ENCODE measurements at places on chromosomes 12 and 14. TPM values are rescaled to one million over a fixed set of nuclear protein-coding genes. Genes with fewer than 3 reads are reported as not detected.

Gene KRT74
- total RNA-seq = not detected

Gene KCNMB4
- total RNA-seq = 31.8 TPM

Gene SIX4
- 2.6 TPM for total RNA-seq

Gene ANKRD33
- total RNA-seq = not detected

Gene B4GALNT3
- 10.0 TPM for total RNA-seq

Gene CMKLR1
- 7.1 TPM for total RNA-seq

Gene NANOG
- total RNA-seq = not detected

Gene DIO2
- total RNA-seq = 2.6 TPM

Gene RNASE1
- total RNA-seq = 245 TPM

Gene TRHDE
- total RNA-seq = 1.0 TPM

- H3K36me3 ChIP-seq = no peaks in the 10 kb centered on the region
- H3K27me3 ChIP-seq = no peaks in the 10 kb centered on the region
- DNase-seq = peak; percentile 29
- peak within 1 kb of the TSS; percentile 36 for H3K4me3 ChIP-seq
- H3K4me1 ChIP-seq = no peaks in the 10 kb centered on the region
- peak within 1 kb of the TSS; percentile 76 for H3K27ac ChIP-seq
Measured at GRCh38 chr14:38255673-38256532, at the start of gene CLEC14A. Gene CLEC14A, minus strand, starts transcription at chr14:38256093. Its CDS starts 71 bp downstream, at chr14:38256022.

- DNase-seq = no peak
- no peak overlapping the region for H3K27ac ChIP-seq
- no peak overlapping the region for H3K4me3 ChIP-seq
Measured at GRCh38 chr14:42000450-42000849, 393.8 kb downstream of the LRFN5 start.

DNA sequence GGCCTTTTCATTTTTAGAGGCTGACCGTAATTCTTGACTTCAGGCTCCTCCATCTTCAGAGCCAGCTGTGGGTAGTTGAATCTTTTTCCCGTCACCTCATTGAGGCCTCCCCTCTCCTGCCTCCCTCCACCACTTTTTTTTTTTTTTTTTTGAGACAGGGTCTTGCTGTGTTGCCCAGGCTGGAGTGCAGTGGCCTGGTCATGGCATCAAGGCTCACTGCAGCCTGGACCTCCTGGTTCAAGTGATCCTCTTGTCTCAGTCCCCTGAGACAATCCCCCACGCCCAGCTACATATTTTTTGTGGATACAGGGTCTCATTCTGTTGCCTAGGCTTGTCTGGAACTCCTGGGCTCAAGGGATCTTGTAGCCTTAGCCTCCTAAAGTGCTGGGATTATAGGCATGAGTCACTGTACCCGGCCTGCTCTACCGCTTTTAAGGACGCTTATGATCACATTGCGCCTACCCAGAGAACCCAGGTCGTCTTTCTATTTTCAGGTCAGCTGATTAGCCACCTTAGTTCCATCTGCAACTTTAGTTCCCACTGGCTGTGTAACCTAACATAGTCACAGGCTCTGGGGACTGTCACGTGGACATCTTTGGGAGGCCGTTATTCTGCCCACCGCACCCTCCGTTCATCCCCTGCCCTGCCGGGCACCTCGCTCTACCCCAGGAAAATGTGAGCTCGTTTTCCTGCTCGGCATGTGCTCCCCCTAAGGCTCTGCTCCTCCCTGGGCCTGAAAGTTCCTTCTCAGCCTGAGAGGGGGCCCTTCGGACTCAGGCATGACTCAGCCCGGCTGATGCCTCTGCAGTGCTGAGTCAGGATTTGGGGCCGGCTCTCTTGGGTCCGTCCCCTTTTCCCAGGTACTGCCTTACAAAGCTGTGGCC lies 13.4 kb downstream of the TNFAIP2 start:
- H3K4me1 ChIP-seq = peaks cover 9% of the 10 kb centered on the region
- peak overlapping the region; percentile 18 for H3K27ac ChIP-seq
- no peak for DNase-seq
- no peak overlapping the region for H3K4me3 ChIP-seq
- H3K27me3 ChIP-seq = no peaks in the 10 kb centered on the region
- no peaks in the 10 kb centered on the region for H3K36me3 ChIP-seq

DNA sequence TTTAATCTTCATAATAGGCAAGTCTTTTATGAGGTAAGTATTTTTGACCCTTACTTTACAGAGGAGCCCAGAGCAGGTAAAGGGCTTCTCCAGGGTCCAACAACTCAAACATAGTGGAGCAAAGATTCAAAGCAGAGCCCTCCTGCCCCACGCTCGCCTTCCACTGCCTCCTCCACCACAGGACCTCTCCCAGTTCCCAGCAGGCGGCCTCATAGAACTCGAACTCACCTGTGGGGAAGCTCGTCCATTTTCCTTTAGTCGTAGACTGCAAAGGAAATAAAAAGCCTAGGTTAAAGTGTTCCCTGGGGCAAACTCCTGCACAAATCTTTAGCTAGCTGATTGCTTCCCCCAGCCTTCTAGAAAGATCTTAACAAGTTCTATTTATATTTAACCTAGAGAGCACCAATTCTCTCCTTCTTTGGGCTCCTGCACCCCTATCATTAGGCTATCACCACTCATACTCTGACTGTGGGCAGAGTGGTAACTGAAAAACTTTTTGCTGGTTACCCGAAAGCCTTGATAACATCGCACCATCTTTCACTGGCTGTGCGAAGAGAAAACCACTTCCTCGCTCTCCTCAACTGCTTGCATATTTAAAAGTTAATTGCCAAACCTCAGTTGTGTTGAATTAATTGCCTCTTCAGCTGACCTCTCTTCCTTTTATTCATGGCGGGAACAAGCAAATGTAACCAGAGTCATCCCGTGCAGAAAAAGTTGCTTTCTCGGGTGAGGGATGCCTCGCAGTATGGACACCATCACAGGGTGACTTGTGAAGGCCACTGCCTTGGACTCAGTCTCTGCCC lies 299.6 kb downstream of the DPF3 start:
- no peak overlapping the region for H3K4me3 ChIP-seq
- no peak overlapping the region for H3K27ac ChIP-seq
- no peak for DNase-seq
- H3K27me3 ChIP-seq = no peaks in the 10 kb centered on the region
- H3K4me1 ChIP-seq = no peaks in the 10 kb centered on the region

DNA sequence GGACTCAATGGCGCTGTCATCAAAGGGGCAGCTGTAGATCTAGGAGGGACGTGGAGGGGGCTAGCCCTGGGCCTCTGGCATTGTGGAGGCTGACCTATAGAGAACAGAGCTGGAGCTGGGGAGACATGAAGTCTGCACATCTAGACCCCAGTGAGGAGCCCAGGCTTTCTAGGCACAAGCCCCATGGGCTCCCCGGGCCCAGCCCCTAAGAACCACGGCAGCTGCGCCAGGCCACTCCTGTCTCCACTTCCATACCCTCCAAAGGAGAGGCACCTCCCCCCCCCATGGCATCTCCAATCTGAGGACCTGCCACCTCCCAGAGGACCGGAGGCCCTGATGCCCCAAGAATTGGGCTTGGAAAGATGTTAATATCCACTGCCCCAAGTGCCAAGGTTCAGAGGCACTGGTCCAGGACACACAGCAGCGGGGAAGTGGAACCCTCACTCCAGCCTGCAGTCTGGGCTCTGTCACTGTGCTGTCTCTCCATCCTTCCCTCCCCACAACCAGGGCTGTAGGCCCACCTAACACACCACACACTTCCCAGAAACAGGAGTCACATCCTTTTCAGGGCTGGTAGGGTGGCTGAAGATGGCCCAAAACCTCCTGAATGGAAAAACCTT lies 4.5 kb downstream of the ANKRD9 start:
- peaks cover 1% of the 10 kb centered on the region for H3K4me1 ChIP-seq
- H3K27ac ChIP-seq = peak overlapping the region; percentile 41
- H3K27me3 ChIP-seq = no peaks in the 10 kb centered on the region
- H3K4me3 ChIP-seq = no peak overlapping the region
- no peaks in the 10 kb centered on the region for H3K36me3 ChIP-seq

GRCh38 chr14:98840511-98840910 lies 431.5 kb downstream of the BCL11B start:
- H3K36me3 ChIP-seq = no peaks in the 10 kb centered on the region
- H3K4me1 ChIP-seq = no peaks in the 10 kb centered on the region
- no peak overlapping the region for H3K27ac ChIP-seq
- no peak for DNase-seq
- no peak overlapping the region for H3K4me3 ChIP-seq

- no peak overlapping the region for H3K27ac ChIP-seq
- no peaks in the 10 kb centered on the region for H3K27me3 ChIP-seq
- H3K36me3 ChIP-seq = no peaks in the 10 kb centered on the region
- DNase-seq = no peak
- H3K4me1 ChIP-seq = no peaks in the 10 kb centered on the region
Measured at GRCh38 chr12:27422697-27423096, 23.8 kb upstream of the SMCO2 start.

- H3K4me3 ChIP-seq = peak overlapping the region; percentile 45
- peaks cover 77% of the 10 kb centered on the region for H3K27me3 ChIP-seq
- H3K36me3 ChIP-seq = no peaks in the 10 kb centered on the region
- H3K27ac ChIP-seq = no peak overlapping the region
- DNase-seq = no peak
- peaks cover 9% of the 10 kb centered on the region for H3K4me1 ChIP-seq
Measured at GRCh38 chr12:65825507-65826352, 1.4 kb downstream of the HMGA2 start.

- no peaks in the 10 kb centered on the region for H3K36me3 ChIP-seq
- DNase-seq = no peak
- no peak overlapping the region for H3K27ac ChIP-seq
- no peak overlapping the region for H3K4me3 ChIP-seq
Measured at GRCh38 chr12:24943947-24944600, 4.8 kb downstream of the BCAT1 start.

GRCh38 chr12:56010111-56010570 lies 10.7 kb upstream of the IKZF4 start:
- H3K36me3 ChIP-seq = no peaks in the 10 kb centered on the region
- no peak for DNase-seq
- H3K27ac ChIP-seq = no peak overlapping the region

DNA sequence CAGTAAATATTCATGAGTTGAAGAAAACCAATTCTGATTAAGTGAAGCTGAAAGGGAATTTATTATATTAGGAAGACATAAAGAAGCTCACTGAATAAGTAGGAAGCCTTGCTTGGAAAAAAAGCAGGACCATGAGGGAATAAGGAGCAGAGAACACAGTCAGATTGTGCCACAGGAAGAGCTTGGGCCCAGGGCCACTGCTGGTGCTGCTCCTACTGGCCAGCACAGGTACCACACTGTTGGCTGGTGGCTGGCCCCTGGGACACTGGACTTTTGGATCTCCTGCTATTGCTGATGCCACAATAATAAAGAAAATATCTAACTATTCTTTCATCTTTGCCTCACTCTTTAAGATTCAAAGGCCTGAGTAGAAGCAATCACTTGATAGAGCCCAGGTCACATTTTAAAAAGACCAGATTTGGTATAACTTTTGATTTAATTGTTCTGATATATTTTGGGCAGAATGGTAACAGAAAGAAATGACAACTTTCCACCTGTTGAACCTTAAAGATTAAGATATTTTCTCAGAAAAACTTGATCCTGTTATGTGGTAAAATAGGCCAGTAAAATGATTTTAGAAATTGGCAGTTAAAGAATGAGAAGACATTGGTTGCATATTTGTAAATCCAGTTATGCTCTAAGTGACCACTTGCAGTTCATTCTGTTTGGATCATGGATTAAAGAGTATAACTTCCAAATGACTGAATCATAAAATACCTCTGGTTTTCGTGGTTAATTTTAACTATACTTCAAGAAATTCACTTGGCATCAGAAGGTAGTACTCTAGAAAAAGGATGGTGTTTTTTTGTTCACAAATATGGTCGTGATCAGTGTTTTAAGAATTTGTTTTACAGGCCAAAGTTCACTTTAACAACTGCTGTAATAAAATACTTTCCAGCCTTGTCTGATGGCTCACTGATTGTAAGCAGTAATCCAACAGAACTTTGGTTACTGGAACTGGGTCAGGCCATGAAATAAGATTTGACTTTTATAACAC lies 68.3 kb downstream of the DERA start:
- no peak overlapping the region for H3K27ac ChIP-seq
- DNase-seq = no peak
- H3K36me3 ChIP-seq = peaks cover 24% of the 10 kb centered on the region
- no peaks in the 10 kb centered on the region for H3K27me3 ChIP-seq
- H3K4me3 ChIP-seq = no peak overlapping the region

DNA sequence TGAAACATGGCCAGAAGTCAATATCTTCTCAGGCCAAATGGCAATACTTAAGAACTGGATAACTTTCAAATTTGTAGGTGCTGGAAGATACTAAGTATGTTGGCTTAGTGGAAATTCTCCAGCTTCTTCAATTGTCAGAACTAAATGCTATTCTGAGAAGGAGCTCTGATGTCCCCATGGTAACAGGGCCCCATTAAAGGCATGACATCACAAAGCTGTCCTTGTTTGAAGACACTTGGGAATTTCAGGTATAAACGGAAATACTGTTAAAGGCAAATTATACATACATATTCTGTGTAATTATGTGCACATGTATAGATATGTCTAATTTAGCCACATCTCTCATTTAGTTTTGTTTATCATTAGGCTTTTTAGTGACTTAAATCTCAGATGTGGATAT lies 210.0 kb upstream of the SEL1L start:
- H3K27ac ChIP-seq = no peak overlapping the region
- no peaks in the 10 kb centered on the region for H3K36me3 ChIP-seq
- H3K4me3 ChIP-seq = no peak overlapping the region

- H3K4me3 ChIP-seq = no peak overlapping the region
- H3K27me3 ChIP-seq = no peaks in the 10 kb centered on the region
- DNase-seq = no peak
- no peaks in the 10 kb centered on the region for H3K36me3 ChIP-seq
Measured at GRCh38 chr12:92424338-92424737, 278.5 kb upstream of the PLEKHG7 start.

GRCh38 chr14:24630087-24630871 lies 3.7 kb downstream of the GZMB start:
- no peak overlapping the region for H3K4me3 ChIP-seq
- H3K4me1 ChIP-seq = no peaks in the 10 kb centered on the region

GRCh38 chr12:53626702-53627169 lies 554 bp upstream of the ATF7 start:
- H3K27ac ChIP-seq = peak overlapping the region; percentile 96
- no peaks in the 10 kb centered on the region for H3K27me3 ChIP-seq
- no peaks in the 10 kb centered on the region for H3K4me1 ChIP-seq
- DNase-seq = no peak
- H3K36me3 ChIP-seq = no peaks in the 10 kb centered on the region

DNA sequence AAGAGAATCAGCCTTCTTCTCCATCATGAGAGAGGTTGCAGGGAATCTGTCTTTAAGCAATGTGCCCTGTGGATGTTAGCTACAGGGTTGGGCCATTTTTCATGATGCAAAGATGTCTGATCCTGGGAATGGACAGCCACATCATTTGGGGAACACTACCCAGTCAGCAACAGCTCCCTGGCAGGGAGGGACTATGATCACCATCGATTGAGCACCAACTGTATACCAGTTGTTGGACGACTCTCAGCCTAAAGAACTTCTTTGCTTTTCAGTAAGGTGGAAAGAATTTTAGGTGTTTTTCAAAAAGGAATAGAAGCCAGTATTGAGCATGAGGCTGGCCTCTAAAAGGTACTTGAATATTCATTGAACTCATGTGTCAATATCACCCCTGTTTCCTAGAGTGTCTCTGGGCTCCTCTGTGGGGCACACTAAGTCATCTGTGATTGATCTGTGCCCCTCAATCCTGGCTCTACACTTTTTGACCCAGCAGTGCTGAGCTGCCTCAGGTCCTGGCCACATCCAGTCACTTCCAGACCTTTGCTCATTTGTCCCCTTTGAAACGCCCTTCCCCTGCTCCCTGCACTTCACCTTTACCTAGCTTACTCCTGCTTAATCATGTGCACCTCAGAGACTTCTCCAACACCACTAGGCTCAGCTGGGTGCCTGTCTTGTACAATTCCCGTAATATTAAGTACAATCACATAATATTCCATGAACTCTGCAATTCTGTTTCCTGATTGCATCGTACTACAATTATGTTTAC lies 2.2 kb upstream of the CLMN start:
- peaks cover 55% of the 10 kb centered on the region for H3K4me1 ChIP-seq
- DNase-seq = no peak
- no peaks in the 10 kb centered on the region for H3K27me3 ChIP-seq
- no peaks in the 10 kb centered on the region for H3K36me3 ChIP-seq
